ENCODE measurements at places on chromosomes 1 and 21.
A peak's percentile ranks its signal among the peaks of the same experiment; 100 is the strongest.

DNA sequence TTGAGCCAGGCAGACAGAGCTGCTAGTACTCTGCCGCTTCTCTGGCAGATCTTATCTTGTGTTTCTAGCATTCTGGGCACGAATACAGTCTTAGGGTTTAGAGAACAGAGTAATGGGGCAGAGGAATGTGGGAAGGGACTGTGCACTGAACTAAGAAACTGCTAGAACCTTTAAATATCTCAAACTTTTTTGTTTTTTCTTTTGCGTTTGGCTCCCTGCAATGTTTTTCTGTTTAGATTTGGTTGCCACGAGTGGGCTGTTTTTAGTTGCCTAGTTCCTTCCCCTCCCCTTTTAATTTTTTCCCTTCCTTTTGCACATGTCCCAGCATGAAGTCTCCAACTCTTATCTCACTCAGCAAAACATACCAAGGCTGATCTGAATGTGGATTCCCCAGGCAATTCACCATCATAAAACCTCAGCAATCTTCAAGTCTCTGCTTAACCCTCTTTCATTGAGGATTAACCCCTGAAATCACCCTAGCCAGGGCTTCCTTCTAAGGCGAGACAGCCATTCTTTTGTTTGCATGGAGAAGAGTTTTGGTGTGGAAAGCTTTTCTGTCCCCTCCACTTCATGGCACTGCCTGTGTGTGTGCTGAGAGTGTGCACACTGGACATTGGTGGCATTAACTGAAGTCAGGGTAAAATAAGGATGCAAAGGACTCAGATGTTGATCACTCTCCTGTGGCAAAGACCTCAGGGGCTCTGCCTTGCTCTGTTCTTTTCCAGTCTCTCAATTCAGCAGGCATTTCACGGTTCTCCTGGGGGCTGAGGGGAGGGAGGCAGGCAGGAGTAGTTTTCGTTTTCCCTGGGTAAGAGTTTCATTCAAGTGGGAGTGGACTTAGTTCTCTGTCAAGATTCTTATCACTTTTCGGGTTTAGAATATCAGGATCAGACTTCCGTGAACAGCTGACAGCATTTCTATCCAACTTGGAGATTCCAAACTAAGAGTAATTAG, 2.8 kb upstream of the ATF3 start:
- no peak for DNase-seq

GRCh38 chr1:167737169-167737568, 15.4 kb downstream of the MPZL1 start:
- DNase-seq, result no peak

- peak; percentile 45 for DNase-seq
Observed at GRCh38 chr1:248618878-248619277, 16.0 kb downstream of the OR2T11 start.

GRCh38 chr1:233668146-233668724, 54.3 kb downstream of the KCNK1 start:
- DNase-seq, result no peak

GRCh38 chr21:14675774-14676530, 129.8 kb upstream of the SAMSN1 start:
- DNase-seq, result peak; percentile 52

DNA sequence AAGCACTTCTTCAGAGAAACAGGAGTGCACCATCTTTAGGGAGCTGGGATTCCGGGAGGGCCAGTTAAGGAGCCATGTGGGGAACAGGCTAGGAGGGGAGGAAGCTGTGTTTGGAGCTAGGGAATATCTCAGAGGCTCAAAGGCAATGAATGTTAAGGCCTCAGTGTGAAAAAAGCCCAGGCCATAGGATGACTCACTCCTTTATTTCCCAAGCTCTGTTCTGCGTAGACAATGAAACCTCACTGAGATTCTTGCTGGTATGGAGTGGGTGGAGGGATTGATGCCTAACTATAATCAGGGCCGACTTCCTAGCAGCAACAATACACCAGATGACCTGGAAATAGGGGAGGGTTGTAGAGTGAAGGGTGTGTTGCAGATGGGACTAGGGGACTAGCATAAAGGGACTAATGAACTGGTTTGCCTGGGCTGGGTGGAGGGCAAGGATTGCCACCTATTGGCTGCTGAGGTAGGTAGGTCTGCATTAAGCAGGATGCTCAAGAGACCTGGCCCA, 2.1 kb downstream of the GNAT2 start:
- DNase-seq, result no peak

Measured in activated CD4-positive, alpha-beta T cell treated with anti-CD3 and anti-CD28 coated beads, Interleukin-10, Interleukin-2, amounts not matched to agents 100 ng/mL and 50 ng/mL, durations not matched to agents 16 hours and 8 hours (primary cell).